CD4-positive, alpha-beta memory T cell (primary cell): ENCODE measurements at places on chromosomes 13 and 19.

- no peak for DNase-seq
These were observed 40.1 kb downstream of the RFX2 start for GRCh38 chr19:6070207-6070681.

- no peak for DNase-seq
These were observed 1084.4 kb downstream of the SLITRK1 start for GRCh38 chr13:82797876-82798275.

DNA sequence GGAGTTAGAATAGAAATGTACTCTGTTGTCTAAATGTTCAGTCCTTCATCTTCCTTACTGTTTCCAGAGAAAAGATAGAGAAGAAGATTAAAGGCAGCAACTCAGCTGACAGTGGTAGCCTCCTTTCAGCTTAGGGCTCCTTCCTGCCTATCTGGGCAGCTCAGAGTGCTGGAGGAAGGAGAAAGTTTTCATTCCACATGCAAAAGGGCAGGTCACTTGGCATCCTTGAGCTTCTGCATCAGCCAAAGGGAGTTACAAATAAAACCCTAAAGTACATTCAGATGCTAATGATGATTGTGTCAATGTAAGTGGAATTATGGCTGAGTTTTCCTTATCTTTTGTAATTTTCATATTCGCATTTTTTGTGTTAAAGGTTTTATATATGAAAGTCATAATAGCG, 58.9 kb downstream of the ESD start:
- DNase-seq: no peak

DNA sequence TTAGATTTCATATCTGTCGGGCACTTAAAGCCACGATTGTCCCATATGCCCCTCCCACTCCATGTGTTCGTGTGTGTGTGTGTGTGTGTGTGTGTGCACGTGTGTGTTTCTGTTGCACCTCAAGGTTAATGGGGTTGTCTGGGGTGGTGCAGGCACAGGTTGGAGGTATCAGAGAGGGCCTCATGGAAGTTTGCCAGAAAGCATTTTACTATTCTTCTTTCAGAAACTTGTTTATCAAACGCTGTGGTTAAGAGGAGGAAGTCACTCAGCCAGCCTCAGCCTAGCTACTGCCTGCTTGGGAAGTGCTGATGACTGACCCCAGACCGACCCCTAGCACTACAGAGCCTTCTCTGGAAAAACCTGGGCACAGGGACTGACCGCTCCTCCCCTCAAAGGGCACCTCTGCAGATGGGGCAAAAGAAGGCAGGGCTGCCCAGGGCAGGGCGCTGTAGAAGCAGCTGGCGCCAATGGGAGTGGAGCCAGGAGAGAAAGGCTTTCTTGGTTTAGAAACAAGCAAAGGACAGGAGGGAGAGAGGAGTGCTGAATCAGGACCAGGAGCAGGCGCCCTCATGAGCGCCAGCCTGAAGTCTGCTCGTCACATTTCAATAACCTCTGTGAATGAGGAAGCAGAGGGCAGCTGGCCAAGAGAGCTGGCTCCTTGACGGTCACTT, 3.9 kb downstream of the SIAH3 start:
- DNase-seq: peak; percentile 67

DNA sequence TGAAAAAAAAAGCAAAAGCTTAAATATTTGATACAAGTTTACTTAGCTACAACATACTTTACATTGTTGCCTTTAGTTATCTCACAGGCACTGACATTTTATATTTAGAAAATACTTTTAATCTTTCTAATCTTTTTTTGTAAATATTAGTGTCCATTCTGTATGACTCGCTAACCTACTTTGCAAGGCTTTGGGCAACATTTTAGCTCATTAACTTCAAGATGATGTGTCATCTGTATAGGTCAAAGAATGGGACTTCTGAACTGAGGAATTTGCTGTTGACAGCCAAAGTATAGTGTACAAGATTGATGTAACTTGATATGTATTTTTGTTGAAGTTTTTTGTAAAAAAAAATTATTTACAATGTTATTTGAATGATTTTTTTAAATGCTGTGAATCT, 2.7 kb upstream of the C1QTNF9 start:
- DNase-seq: no peak

GRCh38 chr13:113539176-113539575, 45.4 kb upstream of the TFDP1 start:
- DNase-seq: no peak

DNA sequence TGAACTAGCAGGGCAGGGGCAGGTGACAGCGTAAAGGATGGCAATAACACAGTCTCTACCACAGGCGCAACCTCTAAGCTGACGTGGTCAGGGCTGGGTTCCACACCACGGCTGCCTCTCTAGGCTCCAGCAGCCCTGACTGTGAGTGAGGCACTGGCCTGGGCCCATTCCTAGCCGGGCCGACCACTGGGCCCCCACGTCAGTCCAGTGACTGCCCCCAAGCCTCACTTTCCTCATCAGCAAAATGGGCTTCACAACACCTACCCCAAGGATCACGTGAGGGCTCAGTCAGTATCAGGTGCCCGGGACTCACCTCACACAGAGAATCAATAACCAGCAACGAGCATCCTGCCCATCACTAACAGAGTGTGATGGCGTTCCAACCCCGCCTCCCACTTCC, 5.2 kb downstream of the ZFR2 start:
- DNase-seq: no peak

- DNase-seq: no peak
These were observed 30.7 kb downstream of the PDE4A start for GRCh38 chr19:10450853-10451609.

DNA sequence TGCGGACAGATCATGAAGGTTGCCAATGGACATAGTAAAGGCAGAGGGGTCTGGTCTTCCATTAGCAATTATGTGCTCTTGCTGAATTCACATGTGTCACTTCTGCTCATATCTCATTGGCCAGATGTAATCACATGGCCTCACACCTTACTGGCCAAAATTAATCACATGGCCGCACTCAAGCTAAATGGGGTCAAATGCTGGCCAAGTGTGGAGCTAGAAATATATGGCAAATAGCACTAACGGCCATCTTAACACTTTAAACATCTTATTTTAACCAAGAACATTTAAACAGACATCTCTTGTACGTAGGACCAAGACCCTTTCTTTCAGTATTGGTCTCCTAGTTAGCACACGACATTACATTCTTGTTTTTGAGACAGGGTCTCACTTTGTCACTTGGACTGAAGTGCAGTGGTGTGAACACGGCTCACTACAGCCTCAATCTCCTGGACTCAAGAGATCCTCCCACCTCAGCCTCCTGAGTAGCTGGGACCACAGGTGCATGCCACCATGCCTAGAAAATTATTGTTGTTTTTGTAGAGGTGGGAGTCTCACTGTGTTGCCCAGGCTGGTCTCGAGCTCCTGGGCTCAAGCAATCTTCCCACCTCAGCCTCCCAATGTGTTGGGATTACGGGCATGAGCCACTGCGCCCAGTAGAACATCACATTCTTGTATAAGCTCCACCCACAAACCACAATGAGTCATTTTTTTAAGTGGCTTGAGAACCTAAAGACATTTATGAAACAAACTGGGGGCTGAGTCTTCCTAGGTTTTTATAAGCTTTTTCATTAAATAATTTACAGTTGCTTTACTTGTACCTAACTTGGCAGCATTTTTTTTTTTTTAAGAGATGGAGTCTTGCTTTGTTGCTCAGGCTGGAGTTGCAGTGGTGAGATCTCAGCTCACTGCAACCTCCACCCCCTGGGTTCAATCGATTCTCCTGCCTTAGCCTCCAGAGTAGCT, 2.9 kb upstream of the PTOV1 start:
- DNase-seq: no peak

DNA sequence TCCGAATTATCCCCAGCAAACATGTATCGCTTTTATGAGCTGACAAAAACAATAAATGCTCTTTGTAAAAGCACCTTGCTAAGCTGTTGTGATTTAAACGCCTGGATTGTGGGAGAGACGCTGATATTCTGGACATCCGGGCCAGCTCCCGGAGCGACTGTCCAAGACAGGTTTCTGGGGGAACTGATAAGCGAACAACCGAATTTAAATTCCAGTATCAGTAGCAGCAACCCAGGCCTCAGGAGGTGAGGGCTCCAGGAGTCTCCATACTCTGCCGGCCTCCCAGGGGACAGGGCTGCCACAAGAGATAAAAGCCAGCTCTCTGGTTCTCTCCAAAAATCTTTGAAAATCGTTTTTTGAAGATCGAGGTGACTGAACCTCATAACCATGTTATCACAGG, 50.3 kb upstream of the VSTM2B start:
- no peak for DNase-seq

GRCh38 chr19:55447421-55448174, 4.5 kb upstream of the SHISA7 start:
- peak; percentile 38 for DNase-seq

DNA sequence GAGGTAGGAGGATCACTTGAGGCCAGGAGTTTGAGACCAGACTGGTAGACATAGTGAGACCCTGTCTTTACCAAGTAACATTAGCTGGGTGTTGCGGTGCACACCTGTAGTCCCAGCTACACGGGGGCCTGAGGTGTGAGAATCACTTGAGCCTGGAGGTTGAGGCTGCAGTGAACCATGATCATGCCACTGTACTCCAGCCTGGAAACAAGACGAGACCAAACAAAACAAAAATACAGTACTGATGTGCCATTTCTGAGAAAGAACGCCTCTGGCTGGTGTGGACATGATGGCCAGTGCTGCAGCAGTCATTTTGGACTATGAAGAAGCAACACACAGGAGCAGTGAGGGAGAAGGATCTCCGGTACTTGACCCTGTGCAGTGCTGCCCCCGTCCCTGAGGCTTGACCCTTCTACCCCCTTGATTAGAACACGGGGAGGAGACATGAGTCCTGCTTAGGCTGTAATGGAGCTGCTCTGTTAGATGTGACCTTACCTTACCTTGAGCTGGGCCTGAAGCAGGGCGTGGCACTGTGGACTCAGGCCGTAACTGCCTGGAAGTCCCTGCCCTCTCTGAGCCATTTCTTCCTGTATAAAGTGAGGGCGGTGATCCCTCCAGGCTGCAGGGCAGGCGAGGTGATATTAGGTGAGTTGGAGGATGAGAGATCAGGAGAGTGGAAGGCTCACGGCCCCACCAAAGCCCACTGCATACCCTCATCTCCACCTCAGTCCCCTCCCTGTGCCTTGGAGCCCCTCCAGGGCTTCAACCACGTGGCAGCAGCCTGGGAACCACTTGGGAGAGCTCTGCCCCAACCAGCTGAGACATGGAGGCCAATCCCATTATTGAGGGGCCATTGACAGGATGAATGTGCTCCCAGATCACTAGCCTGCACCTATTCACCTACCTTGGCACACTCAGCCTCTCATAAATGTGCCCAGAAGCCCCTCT, 5.9 kb downstream of the RPL18A start:
- no peak for DNase-seq

DNA sequence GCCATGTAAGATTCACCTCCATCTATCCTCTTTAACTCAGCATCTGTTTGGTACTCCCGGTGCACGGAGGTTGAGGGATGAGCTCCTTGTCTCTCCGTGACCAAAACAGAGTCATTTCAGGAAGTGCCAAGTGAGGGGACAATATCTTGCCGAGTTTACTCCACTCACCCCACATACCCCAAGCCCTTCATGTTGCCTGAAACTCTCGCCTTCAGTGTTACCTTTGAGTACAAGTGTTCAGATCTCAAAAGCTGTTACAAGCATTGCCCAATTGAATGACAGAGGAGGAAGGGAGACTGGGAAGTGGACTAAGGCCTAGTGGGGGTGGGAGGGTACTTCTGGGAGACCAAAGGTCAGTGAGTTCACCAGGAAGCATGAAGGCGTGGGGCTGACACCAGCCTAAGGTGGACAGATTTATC, 6.0 kb upstream of the SIGLEC12 start:
- no peak for DNase-seq

DNA sequence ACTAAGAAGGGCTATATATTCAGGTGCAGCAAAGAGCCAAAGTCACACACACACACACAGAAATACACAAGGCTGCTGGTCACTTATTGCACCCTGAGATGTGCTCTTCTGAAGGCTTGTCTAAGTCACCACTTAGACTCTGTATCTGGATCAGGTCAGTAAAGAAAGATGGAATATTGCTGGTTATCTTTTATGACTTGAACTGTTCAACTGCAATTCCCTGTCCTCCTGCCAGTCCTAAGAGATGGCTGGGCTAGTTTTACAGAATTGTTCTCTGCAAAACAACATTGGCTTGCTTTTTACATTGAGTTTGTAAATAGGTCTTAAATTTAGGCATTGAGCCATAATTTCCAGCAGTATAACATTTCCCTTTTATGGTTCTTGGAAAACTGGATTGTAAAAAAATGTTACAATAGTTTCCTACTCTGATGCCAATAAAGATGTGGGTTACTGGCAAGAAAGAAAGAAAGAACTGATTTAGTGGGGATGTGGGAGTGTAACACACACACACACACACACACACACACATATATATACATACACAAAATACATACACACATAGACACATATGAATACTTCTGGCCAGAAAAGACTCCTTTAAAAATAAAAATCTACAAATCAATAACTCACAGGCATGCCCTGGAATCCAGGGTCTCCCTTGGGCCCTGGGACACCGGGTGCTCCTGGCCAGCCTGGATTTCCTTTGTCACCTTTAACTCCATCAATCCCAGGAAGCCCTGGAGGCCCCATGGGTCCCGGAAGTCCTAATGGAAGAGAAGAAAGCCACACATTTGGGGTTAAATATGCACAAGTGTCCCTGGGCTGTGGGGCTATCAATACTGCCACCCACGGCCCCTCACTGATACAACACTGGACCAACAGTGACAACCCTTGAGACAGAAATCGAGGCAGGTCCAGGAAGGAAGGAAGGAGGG, 137.7 kb downstream of the COL4A1 start:
- DNase-seq: no peak

DNA sequence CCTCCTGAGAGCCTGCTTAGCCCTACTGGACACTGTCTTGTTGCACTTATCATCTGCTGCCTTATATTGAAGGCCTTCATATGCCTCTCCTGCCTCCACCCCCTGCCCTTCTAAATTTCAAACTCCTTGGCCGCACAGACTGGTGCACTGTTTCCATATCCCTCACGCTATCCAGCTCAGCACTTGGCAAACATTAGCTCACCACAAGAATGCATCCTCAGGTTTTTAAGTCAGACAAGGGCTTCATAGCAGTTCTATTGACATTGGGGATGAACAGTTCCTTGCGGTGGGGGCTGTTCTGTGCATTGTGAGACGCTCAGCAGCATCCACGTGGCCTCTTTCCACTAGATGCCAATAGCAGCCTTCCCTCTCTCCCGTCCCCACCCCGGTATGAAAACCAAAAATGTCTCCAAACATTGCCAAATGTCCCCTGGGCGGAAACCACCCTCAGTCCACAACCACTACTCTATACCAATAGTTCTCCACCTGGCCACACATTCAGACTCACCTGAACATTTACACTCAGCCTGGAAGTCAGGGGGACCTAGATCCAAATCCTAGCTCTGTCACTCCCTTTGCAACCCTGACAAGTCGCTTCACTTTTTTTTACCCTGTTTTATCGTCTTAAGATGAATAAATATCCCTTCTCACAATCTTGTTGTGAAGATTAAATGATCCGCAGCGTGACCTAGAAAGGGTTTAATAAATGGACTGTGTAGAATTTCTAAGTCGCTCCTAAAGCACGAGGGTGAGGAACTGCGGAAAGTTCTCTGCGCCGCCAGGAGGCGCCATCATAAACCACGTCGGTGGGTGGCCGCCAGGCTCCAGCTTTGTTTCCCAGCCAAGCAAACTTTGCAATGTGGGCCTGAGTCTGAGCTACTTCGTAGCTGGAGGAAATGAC, 3.6 kb upstream of the CEACAM3 start:
- DNase-seq: peak; percentile 39

- no peak for DNase-seq
These were observed 1.2 kb downstream of the KL start for GRCh38 chr13:33017323-33017929.
